ENCODE measurements at places on chromosomes 16 and 17. TPM values are rescaled to one million over a fixed set of nuclear protein-coding genes. Genes with fewer than 3 reads are reported as not detected.

DNA sequence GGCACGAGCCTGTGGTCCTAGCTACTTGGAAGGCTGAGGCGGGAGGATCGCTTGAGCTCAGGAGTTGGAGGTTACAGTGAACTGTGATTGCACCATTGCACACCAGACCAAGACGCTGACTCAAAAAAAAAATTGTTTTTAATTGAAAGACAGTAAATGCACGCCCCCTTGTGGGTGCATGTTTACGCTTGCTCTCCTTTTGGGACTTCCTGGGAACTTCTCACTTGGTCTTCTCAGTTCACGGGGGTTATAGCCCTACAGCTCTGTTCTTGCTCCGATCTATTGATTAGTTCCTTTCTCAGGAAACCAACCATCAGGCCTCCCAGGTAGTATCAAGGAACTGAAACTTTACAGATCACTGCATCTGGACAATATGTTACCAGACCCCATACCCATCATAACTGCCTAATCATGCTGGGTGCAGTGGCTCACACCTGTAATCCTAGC, 14.2 kb upstream of the RIPOR1 start:
- no peaks in the 10 kb centered on the region for H3K27me3 ChIP-seq
- H3K36me3 ChIP-seq, result no peaks in the 10 kb centered on the region
- DNase-seq, result peak; percentile 72
- peaks cover 11% of the 10 kb centered on the region for H3K4me1 ChIP-seq
- no peak overlapping the region for H3K27ac ChIP-seq

- H3K36me3 ChIP-seq, result no peaks in the 10 kb centered on the region
- peaks cover 49% of the 10 kb centered on the region for H3K27me3 ChIP-seq
- H3K4me3 ChIP-seq, result no peak overlapping the region
- no peak overlapping the region for H3K27ac ChIP-seq
- DNase-seq, result no peak
- H3K4me1 ChIP-seq, result peaks cover 20% of the 10 kb centered on the region
These were observed 11.6 kb downstream of the SRCIN1 start for GRCh38 chr17:38594152-38594551.

TAC4 gene
- not detected for total RNA-seq

GRCh38 chr17:72614871-72615626, 477.4 kb downstream of the SLC39A11 start:
- H3K4me3 ChIP-seq, result no peak overlapping the region
- no peak overlapping the region for H3K27ac ChIP-seq
- no peaks in the 10 kb centered on the region for H3K36me3 ChIP-seq
- no peak for DNase-seq
- peaks cover 5% of the 10 kb centered on the region for H3K4me1 ChIP-seq
- H3K27me3 ChIP-seq, result no peaks in the 10 kb centered on the region

GRCh38 chr16:1125471-1125870, 27.4 kb upstream of the CACNA1H start:
- no peak for DNase-seq
- no peak overlapping the region for H3K4me3 ChIP-seq
- H3K27me3 ChIP-seq, result no peaks in the 10 kb centered on the region
- H3K36me3 ChIP-seq, result no peaks in the 10 kb centered on the region

- no peaks in the 10 kb centered on the region for H3K27me3 ChIP-seq
- DNase-seq, result peak; percentile 55
- H3K36me3 ChIP-seq, result no peaks in the 10 kb centered on the region
- peaks cover 41% of the 10 kb centered on the region for H3K4me1 ChIP-seq
- peak overlapping the region; percentile 71 for H3K27ac ChIP-seq
These were observed 5.7 kb downstream of the TRIM47 start for GRCh38 chr17:75872434-75873351.

GRCh38 chr17:35543856-35544255, 6.4 kb upstream of the SLFN12L start:
- no peak overlapping the region for H3K27ac ChIP-seq
- no peak for DNase-seq
- no peak overlapping the region for H3K4me3 ChIP-seq
- peaks cover 25% of the 10 kb centered on the region for H3K4me1 ChIP-seq
- no peaks in the 10 kb centered on the region for H3K27me3 ChIP-seq

GRCh38 chr16:8686031-8686621, 11.7 kb downstream of the ABAT start:
- no peak overlapping the region for H3K27ac ChIP-seq
- no peaks in the 10 kb centered on the region for H3K27me3 ChIP-seq
- H3K4me1 ChIP-seq, result no peaks in the 10 kb centered on the region
- no peaks in the 10 kb centered on the region for H3K36me3 ChIP-seq
- H3K4me3 ChIP-seq, result no peak overlapping the region

DNA sequence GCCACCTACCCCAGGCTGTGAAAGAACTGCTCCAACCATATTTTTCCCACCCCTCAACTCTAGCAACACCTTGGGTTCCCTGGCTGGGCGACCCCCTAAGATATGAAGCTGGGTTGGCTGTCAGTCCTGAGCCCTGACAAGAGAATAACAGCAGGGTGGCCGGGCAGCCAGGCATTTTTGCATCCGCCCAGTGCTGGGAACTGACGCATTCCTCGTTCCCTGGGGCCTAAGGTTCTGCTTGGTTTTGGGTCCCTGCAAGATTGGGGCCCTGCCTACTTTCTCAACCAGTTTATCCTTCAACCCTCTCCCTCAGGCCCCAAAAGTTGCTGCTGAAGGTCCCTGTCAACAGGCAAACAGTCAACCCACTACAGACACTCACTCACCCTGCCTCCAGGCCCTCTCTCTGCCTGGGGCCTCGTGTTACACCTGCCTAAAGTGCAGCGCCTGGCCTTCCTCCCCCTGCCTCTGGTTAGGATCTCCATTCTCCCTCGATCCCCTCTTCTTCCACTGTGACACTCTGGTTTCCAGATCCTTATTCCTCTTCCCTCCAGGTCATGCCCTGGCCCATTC, 151.5 kb downstream of the STX8 start:
- H3K4me1 ChIP-seq, result no peaks in the 10 kb centered on the region
- H3K4me3 ChIP-seq, result no peak overlapping the region
- no peak overlapping the region for H3K27ac ChIP-seq
- H3K36me3 ChIP-seq, result no peaks in the 10 kb centered on the region
- no peak for DNase-seq

TRAPPC1 gene
- 158 TPM for total RNA-seq
